Naive B cell (primary cell): ENCODE measurements at places on chromosomes 2 and 18. TPM values are rescaled to one million over a fixed set of nuclear protein-coding genes. Genes with fewer than 3 reads are reported as not detected.

- no peak overlapping the region for H3K4me3 ChIP-seq
- H3K27ac ChIP-seq = no peak overlapping the region
- peaks cover 7% of the 10 kb centered on the region for H3K4me1 ChIP-seq
- H3K27me3 ChIP-seq = peaks cover 5% of the 10 kb centered on the region
- DNase-seq = no peak
Measured at GRCh38 chr2:242012956-242013764, 143.6 kb downstream of the RTP5 start.

- H3K4me3 ChIP-seq = no peak overlapping the region
- DNase-seq = no peak
- no peaks in the 10 kb centered on the region for H3K36me3 ChIP-seq
Measured at GRCh38 chr2:98468621-98469236, 24.1 kb downstream of the INPP4A start.

GRCh38 chr2:128591861-128592822 is 273.5 kb upstream of the HS6ST1 start:
- H3K4me3 ChIP-seq = no peak overlapping the region
- H3K27me3 ChIP-seq = no peaks in the 10 kb centered on the region
- H3K4me1 ChIP-seq = no peaks in the 10 kb centered on the region
- H3K36me3 ChIP-seq = no peaks in the 10 kb centered on the region
- no peak overlapping the region for H3K27ac ChIP-seq

GRCh38 chr2:33268246-33268831 is 208.1 kb upstream of the RASGRP3 start:
- no peak overlapping the region for H3K27ac ChIP-seq
- no peak overlapping the region for H3K4me3 ChIP-seq
- peaks cover 12% of the 10 kb centered on the region for H3K4me1 ChIP-seq
- no peak for DNase-seq

The DIPK1C gene
- not detected for polyA plus RNA-seq

DNA sequence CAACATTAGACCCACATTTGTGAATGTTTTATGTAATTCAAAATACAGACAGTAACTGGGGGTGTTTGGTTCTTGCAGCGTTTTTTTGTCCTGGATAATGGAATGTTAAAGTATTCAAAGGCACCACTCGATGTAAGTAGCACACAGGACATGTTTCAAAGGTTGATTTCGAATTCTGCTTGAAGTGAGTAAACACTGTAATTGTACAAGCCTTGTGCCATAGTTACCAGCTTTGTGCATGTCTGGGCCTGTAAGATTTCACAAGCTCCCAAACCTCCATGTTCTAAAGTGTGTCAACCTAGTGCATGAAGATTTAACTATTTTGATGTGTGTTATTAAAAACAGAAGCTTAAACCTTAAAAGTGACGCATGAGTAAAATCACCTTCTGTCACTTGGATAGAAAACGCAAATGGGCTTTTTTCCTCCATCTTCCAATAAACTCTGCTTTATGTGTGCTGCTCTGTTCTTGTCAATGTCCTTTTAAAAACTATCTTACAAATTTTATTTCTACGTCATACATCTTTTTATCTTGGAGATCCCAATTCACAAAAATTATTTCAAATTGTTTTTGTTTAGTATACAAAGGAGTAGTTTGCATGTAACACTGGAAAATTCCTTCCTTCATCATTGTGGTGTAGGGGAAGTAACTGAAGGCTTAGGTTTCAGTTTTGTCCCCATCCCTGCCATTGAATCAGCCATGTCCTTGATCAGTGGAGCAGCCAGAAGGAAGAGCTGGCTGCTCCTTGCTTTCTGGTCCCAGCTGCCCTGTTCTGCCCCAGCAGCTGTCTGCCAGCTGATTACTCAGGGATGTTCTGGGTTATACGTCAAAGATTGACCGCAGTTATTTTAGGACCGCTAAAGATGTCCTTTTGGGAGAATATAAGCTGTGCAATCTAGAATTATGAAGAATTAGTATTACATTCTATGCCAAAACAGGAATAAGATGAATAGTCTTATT is 119.2 kb downstream of the PRKRA start:
- H3K36me3 ChIP-seq = no peaks in the 10 kb centered on the region
- H3K4me1 ChIP-seq = no peaks in the 10 kb centered on the region
- H3K4me3 ChIP-seq = no peak overlapping the region
- DNase-seq = no peak
- H3K27me3 ChIP-seq = peaks cover 6% of the 10 kb centered on the region
- H3K27ac ChIP-seq = peak overlapping the region; percentile 23

GRCh38 chr18:2997846-2998564 is 14.9 kb downstream of the LPIN2 start:
- no peak for DNase-seq
- peak overlapping the region; percentile 46 for H3K27ac ChIP-seq
- H3K4me3 ChIP-seq = no peak overlapping the region
- no peaks in the 10 kb centered on the region for H3K36me3 ChIP-seq
- H3K27me3 ChIP-seq = no peaks in the 10 kb centered on the region
